ENCODE measurements at places on chromosomes 12 and 14.

GRCh38 chr12:105640761-105641160 lies 310.3 kb downstream of the C12orf75 start:
- no peak for DNase-seq

DNA sequence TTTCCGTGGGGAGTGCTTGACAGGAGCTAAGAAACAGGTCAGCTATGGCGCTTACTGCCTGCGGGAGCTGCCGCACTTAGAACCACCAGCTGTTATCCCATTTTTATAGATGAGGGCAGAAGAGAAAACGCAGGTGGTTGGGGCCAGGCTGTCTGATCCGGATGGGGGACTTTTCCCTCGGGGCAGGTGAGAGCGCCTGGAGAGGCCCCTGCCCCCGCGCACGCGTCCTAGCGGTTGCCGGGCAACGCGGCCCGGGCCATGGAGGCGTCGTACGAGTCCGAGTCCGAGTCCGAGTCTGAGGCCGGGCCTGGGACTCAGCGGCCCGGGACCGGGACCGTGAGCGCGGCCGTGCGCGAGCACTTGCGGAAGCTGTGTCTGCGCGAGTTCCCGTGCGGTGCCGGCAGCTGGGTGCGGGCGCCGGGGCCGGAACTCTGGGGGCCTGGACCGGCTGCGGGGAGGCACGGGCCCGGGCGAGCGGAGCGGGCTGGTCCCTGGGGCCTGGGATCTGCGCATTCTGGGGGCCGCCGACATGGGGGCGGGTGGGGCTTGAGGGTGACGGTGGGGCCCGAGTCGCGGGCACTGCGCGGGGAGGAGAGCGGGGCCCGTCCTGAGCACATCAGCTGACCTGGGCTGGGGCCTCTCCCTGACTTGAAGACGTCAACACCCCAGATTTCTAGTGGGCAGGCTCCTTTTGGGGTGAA lies at the start of gene LRRC43:
Gene LRRC43 (plus strand): TSS at position 237 of the 701 bp plus-strand sequence. CDS start 22 bp downstream, at position 259.
- DNase-seq: no peak

DNA sequence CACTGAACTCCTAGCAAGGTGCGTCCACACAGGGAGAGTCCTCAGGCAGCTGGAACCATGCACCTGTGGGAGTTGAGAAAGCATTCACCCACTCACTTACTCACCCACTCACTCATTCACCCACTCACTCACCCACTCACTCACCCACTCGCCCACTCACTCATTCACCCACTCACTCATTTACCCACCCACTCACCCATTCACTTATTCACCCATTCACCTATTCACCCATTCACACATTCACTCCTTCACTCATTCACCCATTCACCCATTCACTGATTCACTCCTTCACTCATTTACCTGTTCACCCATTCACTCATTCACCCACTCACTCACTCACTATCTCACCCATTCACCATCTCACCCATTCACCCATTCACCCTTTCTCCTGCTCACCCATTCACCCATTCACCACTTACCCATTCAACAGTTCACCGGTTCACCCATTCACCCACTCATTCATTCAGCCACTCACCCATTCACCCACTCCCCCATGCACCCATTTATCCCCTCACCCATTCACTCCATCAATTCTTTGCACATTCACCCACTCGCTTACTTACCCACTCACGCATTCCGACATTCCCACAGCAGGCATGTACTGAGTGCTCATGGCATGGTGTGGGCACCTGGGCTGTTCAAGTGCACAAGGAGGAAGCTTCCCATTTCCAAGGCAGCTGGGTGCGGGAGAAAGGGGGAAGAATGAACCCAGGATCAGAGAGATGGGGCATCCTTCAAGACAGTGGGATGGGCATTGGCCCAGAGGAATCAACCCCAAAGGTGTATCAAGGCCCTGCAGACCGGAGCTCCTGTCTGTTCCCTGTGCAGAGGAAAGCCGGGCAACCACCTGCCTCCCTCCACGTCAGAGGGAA lies 135.2 kb upstream of the C14orf180 start:
- DNase-seq: no peak

DNA sequence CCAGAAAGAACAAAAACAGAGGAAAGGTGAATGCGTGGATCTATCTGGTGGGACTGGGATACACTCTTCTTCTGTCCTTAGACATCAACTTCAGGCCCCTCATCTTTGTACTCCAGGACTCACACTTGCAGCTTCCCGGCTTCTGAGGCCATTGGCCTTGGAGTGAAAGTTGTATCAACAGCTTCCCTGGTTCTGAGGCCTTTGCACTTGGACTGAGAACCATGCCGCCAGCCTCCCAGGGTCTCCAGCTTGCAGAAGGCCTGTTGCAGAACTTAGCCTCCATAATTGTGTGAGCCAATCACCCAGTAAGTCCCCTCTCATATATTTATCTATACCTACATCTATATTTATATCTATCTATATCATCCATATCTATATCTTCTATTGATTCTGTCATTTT lies 218.4 kb downstream of the SOX5 start:
- DNase-seq: no peak

GRCh38 chr14:23568600-23569331 lies 1.2 kb upstream of the AP1G2 start:
- DNase-seq: no peak

GRCh38 chr12:66598079-66598478 lies 80.8 kb downstream of the GRIP1 start:
- no peak for DNase-seq

- DNase-seq: no peak
Observed at GRCh38 chr14:92900660-92901059, 22.3 kb upstream of the CHGA start.

DNA sequence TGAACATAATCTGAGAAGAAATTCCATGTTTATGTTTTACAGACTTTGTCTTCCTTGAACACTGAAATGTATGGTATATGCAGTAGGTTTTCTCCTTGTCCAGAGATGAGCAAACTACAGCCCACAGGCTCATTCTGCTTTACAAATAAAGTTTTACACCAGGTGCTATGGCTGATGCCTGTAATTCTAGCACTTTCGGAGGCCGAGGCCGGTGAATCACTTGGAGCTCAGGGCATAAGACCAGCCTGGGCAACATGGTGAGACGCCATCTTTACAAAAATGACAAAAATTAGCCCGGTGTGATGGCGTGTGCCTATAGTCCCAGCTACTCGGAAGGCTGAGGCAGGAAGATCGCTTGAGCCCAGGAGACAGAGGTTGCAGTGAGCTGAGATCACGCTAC lies 64.7 kb downstream of the LRP6 start:
- no peak for DNase-seq

DNA sequence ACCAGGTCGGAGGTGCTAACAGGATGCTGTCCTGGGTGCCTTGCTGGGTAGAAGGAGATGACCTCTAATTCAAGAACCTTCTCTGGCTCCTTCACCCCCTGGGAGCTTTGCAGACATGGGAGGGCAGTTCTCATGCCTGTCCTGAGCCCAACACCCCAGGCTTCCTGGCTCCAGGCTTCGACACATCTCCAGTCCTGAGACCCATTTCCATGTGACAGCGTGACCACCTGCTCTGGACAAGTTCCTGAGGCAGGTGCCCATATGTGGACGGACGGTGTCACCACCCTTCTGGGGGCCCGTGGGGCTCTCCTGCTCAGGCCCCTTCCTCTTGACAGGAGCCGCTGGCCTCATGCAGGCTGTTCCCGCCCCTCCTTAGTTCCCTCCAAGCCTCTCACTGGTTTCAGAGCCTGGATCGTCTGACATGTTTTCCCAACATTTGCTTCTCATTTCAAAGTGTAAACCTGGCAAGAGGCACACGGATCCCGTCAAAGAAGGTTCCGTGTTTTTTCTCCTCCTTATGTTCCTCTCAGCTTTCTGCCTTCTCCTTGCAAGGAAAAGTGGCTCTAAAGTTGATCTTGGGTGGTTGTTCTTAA lies 291.9 kb upstream of the RTL1 start:
- no peak for DNase-seq

DNA sequence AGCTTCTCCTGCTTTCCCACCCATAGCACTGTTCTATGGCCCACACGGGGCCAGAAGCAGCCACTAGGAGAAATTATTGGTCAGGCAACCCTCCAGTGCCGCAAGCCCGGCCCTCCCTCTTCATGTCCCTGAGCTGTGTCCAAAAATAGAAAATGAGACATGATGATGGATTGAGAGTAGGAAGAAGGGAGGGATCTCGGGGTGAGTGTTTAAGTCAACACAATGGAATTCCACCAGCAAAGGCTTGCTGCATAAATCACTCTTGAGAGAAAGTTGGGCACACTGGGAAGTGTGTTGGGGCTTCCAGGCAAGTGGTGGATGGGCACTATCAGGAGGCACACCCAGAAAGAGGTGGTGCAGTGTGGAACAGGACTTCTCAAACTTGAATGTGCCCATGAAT lies 94.2 kb downstream of the LLPH start:
- no peak for DNase-seq

GRCh38 chr12:46660719-46661109 lies 165.1 kb downstream of the SLC38A4 start:
- DNase-seq: no peak

DNA sequence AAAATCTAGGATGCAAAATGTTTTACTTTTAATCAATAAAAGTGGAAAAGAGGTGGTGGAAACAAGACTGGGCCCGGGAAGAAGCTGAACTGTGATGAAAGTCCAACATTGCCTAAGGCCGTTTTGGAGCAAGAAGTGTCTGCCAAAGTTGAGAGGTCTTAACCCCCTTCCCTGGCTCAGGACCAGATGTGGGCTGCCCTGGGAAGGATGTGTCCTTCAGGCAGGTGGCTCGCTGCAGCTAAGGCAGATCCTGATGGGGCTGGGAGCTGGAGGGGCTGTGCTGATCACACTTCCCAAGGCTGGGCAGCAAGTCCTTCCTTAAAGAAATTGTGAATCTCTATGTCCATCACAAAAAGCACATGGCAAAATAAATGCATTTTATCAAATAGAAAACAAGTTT lies 581.6 kb downstream of the GALC start:
- no peak for DNase-seq

DNA sequence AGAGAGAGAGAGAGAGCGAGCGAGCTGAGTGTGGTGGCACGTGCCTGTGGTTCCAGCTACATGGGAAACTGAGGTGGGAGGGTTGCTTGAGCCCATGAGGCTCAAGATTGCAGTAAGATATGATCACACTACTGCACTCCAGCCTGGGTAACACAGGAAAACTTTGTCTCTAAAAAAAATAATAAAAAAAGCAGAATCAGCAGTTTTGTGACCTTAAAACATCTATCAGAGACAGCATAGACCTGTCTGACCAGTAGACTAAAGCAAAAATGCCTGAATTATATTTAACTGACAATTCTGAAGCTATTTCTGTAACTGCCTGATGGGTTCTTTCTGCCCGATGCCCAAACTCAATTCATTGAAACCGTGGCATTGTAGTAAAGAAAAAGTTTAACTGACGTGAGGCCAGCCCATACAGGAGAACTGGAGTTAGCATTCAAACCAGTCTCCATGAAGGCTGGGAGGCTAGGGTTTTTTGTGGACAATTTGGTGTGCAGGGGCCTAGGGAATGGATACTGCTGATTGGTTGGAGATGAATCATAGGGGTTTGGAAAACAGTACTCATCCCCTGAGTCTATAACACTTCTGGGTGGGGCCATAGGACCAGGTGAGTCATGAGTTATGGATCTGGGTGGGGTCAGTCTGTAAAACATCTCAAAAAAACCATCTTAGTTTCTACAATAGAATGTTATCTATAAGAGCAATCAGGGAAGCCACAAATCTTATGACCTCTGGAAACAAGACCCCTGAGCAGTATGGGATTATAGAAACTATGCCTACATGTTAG lies 8.0 kb upstream of the RASSF8 start:
- no peak for DNase-seq

GRCh38 chr12:89323568-89324218 lies 28.6 kb downstream of the DUSP6 start:
- no peak for DNase-seq

DNA sequence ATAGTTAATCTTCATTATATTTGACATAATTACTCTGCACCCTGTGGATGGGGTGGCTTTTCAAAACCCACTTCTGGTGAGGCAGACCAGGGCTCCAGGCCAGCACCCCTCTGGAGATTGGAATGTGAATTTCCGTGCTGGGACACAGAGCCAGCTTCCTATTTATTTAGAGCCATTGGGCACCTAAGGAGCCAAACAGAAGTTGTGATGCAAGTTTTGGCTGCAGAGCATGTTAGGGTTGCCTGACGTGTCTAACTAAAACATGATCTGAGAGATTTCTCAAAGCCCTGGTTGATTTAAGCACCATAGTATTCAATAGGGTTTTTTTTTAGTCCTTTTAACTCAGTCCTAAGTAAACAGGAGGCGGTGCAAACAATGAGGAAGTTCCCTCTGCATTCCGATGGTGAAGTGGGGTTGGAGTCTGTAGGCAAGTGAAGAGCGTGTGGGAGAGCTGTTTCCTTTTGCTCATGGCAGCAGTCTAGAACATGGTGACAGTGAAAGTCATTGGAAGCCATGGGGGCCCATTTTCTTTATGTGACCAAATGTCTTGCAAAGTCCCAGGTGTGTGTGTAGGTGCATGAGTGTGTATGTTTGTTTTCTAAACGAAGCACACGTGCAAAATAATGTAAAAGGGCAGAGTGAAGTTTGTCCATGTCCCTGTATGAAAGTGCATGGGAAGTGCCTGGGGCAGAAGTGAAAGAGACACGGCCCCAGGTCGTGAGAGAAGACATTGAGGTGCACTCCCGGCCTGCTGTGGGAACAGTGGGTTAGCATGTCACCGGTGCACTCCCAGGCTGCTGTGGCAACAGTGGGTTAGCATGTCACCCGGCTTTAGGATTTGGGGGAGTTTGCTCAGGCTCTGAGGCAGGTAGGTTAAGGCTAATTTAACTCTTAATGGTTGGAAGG lies 117.7 kb downstream of the PRKCH start:
- no peak for DNase-seq

- DNase-seq: no peak
Observed at GRCh38 chr14:83255015-83255726, 1721.5 kb upstream of the SEL1L start.

- no peak for DNase-seq
Observed at GRCh38 chr14:34340025-34340625, 121.9 kb downstream of the SPTSSA start.

GRCh38 chr12:26891704-26892103 lies 46.1 kb downstream of the INTS13 start:
- DNase-seq: no peak

DNA sequence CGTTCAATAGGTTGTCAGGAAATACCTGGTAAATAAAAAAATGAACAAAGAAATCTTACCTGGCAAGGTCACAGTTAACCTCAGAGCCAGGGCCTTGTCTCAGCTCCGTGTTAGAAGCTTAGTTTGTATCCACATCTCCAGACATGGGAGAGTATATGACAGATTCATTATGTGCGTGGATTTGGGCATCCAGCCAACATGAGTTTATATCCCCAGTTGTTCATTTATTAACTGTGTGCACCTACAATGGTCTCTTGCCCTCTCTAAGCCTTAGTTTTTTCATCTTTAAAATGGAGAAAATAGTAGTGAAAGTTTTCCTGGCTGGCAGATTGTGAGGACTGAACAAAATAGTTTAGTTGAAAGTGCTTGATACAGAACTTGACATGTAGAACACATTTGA lies 437.8 kb downstream of the NPAS3 start:
- DNase-seq: no peak
